ENCODE measurements at places on chromosomes 16 and 17.

GRCh38 chr16:48335961-48336360 is 49.3 kb downstream of the SIAH1 start:
- no peak for DNase-seq

DNA sequence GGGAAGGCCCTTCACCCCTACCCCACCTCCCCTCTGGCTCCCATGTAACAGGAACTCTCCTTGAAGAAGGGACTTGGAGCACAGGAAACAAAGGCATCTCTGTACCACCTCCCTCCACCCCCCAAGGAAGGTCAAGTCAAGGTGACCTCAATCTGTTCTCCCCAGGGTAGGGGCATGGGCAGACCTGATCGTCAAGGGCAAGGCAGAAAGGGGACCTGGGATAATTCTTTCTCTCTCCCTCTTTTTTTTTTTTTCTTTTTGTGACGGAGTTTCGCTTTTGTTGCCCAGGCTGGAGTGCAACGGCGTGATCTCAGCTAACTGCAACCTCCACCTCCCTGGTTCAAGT is 4.3 kb upstream of the STAT5A start:
- no peak for DNase-seq

DNA sequence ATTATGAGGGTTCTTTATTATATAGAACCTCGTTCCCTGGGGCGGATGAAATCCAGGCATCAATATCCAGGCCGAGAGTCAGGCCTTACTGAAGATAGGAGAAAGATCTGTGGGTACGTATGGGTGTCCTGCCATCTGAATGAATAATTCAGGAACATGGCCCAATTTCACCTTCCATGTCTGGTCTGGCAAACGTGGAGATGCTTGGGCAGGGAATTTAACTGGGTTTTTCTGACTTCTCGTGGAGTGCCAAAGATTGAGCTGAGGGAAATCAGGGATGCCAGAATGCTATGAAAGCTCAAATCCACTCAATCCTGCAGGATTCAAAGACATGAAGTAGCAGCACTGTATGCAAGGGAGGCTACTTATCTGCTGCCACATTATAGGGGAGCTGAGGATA is 302.8 kb downstream of the SLC39A11 start:
- no peak for DNase-seq

- no peak for DNase-seq
Observed at GRCh38 chr17:29825604-29826003, 104.4 kb downstream of the SSH2 start.

GRCh38 chr17:82217530-82218204 is 5.0 kb upstream of the CCDC57 start:
- DNase-seq: no peak

DNA sequence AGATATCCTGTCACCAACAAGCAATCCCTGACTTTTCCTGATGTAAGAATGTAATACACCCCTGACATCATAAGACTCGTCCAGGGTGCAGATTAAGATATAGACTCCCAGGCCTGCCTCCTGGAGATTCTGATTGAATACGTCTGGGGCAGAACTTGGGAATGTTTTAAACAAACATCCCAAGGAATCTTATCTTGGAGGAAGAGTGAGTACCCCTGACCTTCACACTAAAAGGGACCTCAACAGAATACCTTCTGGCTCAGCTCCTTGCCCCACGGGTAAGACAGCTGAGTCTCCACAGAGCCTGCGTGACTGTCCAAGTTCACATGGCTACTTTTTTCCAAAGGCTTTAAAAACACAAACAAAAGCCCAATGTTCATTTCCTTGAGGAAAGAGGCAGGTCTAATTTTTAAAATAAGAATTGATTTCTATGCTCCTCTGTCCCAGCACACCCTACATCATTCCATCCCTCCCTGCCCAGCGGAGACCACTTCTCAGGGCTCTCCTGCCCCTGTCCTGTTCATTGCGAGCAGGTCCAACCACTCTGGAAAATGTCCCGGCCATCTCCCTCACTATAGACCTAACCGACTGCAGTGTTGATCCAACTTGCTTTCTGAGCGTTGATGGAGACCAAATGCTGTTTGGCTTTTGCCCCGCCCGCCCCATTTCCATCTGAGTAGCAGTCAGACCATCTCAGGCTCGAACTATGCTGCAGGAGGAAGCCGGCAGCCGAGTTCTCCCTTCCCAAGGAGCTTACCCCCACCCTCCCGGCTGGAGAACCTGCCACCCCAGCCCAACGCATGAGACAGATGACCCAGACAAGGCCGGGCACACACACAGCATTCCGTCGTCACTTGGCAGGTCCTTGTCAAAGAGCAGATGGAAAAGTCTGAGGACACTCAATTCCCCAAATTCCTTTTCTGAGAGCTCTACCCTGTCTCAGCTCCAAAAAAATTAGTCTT is 44.1 kb upstream of the MYH10 start:
- DNase-seq: no peak

GRCh38 chr16:30184891-30185682 is 1.7 kb downstream of the CORO1A start:
- DNase-seq: no peak

DNA sequence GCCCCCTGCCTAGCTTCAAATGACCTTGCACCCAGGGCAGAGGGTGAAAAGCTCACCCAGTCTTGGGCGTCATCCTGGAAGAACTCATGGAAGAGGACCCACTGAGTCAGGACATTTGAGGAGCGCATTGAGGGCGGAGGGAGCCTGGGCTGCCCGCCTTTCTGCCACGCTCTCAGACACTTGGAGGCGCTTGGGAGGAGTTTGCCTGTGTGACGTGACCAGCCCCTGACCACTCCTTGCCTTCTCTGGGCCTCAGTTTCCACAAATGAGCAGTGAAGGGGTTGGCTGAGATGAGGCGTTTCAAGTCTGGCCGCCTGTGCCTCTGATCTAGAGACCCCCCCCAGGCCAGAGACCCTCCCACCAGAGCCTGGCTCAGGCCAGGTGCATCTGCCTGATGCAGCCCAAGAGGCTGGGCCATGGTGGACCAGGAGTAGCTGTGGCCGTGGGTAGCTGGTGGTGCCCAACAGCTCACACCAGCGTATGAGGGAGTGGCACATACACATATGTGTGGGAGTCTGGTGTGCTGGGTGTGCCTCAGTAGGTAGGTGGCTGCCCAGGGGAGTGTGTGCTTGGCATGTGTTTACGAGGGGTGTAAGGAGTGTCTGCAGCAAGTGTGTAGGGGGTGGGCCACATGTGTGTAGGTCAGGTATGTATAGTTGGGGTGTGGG is 80.2 kb upstream of the TOB1 start:
- peak; percentile 32 for DNase-seq

GRCh38 chr16:82311528-82311927 is 141.5 kb upstream of the MPHOSPH6 start:
- DNase-seq: no peak

DNA sequence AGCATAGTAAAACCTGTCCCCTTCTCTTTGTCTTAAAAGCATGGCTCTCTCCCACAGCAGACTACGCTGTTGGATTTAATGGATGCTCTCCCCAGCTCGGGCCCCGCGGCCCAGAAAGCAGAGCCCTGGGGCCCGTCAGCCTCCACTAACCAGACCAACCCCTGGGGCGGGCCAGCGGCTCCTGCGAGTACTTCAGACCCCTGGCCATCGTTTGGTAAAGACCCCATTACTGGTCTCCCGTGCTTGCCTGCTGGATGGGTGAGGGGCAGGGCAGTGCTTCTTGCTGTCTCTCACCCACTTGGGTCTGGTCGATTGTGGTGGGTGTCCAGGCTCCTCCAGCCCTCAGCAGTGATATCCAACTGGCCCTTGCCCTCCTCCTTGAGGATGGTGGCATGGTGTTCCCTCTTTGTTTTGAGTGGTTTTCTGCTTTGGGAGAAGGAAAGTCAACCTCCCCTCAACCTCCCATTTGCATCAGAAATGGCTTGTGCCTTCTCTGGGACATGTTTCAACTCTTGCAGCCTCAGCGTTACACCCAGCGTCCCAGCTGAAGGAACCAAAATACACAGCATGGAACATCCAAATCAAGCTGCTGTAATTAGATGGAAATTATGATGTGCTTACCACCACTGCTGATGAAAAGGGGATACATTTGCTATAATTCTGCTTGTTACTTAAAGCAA is 49.3 kb downstream of the B9D1 start:
- no peak for DNase-seq

GRCh38 chr16:71912534-71913275 is 17.4 kb downstream of the IST1 start:
- DNase-seq: no peak

GRCh38 chr17:1147664-1148063 is 32.1 kb downstream of the ABR start:
- no peak for DNase-seq

GRCh38 chr16:67514382-67514828 is 14.2 kb upstream of the RIPOR1 start:
- DNase-seq: peak; percentile 78

GRCh38 chr16:53583401-53583800 is 80.4 kb upstream of the AKTIP start:
- no peak for DNase-seq

- DNase-seq: no peak
Observed at GRCh38 chr17:9414471-9414870, 161.1 kb downstream of the STX8 start.

- DNase-seq: peak; percentile 76
Observed at GRCh38 chr17:40095944-40096791, 4.2 kb downstream of the NR1D1 start.

GRCh38 chr16:86988920-86989696 is 328.1 kb downstream of the C16orf95 start:
- DNase-seq: no peak

DNA sequence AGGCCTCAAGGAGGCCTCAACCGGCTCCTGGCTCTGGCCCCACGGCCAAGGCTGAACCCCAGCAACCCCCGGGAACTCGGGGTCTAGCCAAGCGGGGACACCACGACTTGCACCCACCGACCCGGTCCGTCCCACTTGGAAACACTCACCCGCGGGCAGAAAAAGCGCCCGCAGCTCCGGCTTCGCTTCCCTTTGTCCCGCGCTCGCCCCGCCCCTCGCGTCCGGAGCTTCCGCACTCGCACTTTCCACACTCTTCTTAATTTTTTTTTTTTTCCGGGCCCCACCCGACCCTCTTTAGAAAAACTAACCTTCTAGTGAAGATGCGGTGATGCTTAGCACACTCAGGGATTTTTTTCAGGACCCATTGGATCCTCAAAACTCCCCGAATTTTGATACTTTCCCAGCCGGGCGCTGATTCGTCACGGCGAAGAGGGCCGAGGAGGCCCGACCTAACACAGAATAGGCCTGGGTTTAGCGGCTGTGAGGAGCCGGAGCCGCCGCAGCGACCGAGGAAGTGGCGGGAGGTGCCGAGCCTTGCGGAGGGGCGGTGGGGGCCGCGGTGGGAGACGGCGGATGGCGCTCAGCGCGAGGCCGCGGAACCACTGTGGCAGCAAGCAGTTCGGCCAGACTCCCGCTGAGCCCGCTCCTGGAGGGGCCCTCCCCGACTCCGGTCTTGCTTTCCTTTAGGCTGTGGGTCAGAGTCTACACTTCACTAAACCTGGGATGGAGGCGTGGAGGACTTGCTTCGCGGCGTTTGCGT is at the start of gene SMARCE1:
SMARCE1 (minus strand) TSS at position 195 of the 760 bp plus-strand sequence. CDS start 2,016 bp downstream, outside the sequence.
- DNase-seq: peak; percentile 85

- no peak for DNase-seq
Observed at GRCh38 chr16:75256696-75257343, 5.4 kb upstream of the BCAR1 start.

DNA sequence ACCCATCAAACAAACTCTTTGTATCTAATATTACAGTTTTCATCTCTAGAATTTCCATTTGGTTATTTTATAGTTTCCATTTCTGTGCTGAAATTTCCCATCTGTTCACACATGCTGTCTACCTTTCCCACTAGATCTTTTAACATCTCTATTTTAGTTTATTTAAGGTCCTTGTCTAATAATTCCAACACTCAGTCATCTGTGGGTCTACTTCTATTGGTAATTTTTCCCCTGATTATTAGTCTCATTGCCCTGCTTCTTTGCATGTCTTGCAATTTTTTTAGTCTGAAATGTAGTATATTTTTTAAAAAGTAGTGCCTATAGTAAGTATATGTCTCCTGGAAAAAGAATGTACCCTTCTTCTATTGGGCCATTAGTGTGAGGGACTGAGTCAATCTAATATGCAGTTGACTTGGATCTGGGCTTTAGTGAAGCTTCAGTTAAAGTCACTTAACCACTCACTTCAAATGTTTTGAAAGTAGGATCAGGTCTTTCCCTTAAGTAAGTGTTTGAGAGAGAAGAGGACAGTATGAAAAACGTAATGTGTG is 370.8 kb downstream of the SEC14L1 start:
- DNase-seq: no peak

DNA sequence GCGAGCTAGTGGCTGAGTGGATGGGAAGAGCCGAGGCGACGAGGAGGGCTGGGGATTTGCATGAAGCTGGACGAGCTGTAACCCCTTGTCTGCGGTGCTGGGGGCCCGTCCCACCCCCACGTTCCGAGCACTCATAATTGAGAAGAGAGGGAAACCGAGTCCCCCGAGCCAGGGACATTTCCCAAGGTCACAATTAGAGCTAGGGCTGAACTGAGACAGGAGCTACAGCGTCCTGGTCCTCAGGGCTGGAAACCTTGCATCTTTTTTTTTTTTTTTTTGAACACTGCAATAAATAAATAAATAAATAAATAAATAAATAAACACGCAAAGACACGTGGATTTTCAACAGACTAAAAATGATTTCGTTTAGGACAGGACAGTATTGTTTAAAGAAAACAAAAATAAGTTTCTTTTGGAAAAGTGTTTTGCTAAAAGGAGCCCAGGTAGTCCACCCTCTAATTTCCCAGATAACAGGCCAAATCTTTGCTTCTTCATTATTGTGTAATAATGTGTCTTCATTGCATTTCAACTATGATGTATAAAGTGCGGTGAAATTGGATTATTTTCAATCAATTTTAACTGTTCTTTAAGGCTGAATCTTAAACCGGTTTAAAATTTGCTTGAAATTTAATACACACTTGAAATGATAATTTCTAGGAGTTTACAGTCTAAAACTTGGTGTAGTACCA is 992 bp downstream of the GDPD1 start:
- no peak for DNase-seq

DNA sequence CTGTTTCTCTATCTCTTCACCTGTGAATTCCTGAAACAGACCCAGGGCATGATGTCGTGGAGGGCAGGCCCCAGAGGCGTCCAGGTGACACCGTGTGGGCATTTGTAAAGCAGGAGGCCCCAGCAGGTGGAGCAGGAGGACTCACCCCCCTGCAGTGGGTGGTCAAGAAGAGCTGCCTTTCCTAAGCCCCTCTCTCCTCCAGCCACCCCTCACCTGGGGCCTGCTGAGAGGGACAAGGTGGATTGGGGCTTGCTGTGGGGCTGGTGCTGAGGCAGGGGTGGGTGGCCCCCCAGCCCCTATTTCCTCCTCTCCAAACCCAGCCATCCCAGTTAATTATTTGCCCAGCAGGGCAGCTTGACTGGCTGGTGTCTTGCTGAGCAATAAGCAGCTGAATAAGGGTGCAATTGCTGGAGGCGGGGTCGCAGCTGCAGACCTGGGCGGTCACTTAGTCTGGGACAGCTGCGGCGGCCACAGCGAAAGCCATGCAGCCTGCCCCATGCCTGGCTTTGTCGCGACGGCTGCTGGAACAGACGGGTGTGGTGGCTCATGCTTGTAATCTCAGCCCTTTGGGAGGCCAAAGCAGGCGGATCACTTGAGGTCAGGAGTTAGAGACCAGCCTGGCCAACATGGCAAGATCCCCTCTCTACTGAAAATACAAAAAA is 56.4 kb downstream of the JPH3 start:
- no peak for DNase-seq

- no peak for DNase-seq
Observed at GRCh38 chr17:45780921-45781320, 3.2 kb upstream of the CRHR1 start.
